NCI-H2029 treated with DMSO at 0.1 percent for 48 hours (cell line): ENCODE measurements at places on chromosomes 2 and 18.

DNA sequence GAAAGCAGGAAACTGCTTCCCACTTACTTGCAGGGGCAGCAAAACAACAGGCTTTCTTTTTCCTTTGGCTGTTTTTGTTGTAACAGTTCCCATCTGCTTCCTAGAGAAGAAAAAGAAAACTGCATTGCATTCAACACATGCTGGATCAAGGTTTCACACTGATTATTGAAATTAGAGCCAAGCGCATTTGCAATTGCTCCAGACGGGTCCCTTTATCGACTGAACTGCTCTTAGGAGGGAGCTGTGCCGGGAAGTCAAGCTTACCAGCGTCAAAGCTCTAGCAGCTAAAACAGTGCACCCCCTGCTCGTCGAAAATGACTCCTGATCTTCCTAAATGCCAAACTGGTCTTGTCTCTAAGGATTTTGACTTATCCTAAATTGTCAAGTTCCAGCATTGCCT, 164.0 kb upstream of the SESTD1 start:
- no peak for DNase-seq

DNA sequence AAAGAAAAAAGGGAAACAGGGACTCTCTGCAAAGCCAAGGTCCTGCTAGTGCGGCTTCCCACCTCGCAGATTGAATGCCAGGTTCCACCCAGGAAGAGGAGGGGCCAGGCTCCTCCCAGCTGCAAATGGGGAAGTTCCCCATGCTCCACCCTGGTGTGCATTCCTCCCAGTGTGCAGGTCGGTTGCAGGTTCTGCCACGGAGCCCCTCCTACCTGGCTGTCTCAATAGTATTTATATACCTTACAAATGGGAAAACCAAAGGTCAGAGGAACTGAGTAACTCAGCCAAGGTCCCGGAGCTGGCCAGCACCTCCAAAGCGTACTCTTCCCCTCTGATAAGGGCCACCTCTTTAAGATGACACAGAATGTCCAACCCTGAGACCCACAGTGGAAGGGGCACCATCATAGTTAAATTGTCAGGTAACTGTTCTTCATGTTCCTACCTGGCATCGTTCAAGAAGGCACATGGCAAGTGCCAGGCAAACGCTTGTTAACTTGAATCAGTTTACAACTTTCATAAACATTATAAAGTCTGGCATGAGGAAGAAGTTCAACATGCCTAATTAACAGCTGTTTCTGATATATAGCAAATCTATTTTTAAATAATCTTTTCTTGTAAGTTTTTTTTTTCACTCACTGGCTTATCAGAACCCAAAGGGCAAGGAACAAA, 35.5 kb downstream of the POU3F3 start:
- no peak for DNase-seq

DNA sequence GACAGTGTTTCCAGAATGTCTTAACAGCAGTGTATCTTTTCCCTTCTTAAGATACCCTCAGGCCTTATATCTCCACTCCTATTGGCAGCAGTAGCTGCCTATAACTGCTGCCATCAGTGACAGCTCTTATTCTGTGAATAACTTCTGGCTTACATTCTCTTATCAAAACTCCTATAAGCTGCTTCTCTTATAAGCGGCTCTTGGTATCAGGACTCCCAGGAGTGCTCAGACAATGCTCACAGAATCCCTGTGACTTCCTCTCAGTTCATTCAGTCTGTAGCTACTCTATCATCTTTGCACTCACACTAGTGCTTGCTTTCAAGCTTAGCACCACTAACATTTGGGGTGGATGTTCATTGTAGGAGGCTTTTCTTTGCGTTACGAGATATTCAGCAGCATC, 143.7 kb upstream of the CDH7 start:
- DNase-seq: no peak

GRCh38 chr18:46366751-46367376, 262.7 kb downstream of the HAUS1 start:
- DNase-seq: no peak

DNA sequence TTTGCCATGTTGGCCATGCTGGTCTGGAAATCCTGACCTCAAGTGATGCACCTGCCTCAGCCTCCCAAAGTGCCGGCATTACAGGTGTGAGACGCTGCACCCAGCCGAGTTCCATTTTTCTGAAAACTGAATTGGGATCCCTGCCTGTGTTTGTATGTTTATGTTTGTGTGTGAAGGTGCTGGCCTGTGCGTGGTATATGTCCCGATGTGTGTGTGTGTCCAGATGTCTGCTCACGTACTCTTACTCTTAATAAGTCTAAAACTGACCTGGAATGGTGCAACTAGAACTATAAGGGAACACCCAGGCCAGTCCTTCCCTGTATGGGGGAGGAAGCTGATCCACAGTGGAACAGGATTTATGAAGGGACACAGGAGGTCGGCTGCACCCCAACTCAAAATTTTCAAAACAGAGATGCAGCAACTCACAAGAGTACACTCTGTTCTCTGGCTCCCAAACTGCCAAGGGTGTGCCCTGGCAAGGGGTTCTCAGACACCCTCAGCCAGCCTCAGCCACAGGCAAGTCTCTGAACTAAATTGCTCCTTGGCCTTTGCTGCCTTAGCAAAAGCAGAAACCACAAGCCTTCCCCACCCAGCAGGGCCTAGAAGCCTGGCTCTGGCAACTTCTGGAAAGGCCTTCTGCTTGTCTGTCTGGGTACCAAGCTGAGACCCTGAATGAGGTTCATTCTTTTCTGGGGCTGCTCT, 36.5 kb downstream of the RHOB start:
- no peak for DNase-seq

GRCh38 chr18:63158676-63159291, 160.8 kb downstream of the BCL2 start:
- no peak for DNase-seq

GRCh38 chr18:79399275-79400081, 3.7 kb downstream of the NFATC1 start:
- no peak for DNase-seq

GRCh38 chr2:185668710-185669109, 69.9 kb upstream of the FSIP2 start:
- DNase-seq: no peak

DNA sequence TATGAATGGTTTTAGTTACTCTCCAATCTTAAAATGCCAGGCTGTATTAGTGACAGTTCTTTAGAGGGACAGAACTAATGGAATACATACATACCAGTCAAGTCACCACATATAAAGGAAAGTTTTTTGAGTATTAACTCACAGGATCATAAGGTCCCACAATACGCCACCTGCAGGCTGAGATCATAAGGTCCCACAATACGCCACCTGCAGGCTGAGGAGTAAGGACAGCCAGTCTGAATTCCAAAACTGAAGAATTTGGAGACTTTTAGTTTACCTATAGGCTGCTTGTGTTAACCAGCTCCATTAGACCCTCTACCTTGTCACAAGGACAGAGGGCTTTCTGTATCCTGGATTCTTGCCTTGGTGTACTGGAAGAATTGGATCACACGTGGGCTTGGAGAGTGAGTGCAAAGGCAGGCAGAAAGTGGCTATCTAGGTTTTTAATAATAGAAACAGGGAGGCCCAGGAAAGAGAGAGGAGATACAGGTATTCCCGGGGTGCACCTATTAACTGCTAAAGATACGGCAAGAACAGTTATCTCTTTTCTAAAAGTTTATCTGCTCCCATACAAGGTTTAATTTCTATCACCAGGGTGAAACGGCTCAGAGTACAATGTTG, 234.9 kb upstream of the CYRIA start:
- no peak for DNase-seq

DNA sequence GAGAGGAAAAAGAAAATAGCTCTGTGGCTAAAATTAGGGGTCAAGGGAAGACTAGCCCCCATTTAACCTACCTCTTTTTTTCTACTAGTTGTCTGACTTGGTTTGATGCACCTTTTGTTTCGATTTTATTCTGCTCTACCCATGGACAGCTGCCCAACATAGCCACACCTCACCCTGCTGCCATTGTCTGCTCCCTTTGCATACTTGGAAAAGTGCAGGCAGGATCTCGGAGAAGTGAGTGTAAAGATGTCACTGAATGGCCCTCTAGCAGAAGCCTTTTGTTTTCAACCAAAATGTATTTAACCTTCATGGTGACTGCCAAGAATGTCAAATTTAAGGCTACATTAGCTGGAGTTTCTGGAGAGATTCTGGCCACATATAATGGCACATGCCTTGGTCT, 62.9 kb downstream of the SETBP1 start:
- no peak for DNase-seq

DNA sequence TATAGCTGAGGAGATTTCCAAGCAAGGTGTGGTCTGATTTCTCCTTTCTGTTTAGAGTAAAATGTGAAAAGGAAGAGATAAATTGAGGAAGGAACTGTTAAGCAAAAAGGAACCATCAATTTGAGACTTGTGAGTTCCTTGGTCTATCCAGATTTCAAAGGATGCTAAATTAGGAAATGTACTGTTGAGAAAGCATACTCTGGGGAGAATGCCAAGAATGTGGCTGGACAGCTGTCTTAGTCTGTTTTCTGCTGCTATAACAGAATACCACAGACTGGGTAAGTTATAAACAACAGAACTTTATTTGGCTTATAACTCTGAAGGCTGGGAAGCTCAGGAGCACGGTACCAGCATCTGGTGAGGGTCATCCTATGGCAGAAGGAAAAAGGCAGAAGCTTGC, 1097.2 kb downstream of the TDRD15 start:
- DNase-seq: no peak

DNA sequence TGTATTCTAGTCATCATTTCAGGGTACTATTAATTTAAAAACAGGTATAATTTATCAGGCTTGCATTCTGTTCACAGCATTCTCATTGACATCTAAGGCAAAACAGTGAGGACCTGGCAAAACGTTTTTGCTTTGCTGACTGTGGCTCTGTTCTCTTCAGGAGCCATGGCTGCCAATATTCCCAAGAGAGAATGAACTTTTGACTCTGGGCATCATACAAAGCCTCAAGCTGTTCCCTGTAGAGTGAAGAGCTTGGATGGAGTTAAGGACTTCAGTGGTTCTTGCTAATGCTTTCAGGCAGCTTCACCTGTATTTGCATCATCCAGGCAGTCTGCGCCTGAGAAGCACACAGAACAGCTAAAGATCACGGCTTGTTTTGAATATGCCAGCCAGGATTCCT, 65.9 kb upstream of the CAVIN2 start:
- DNase-seq: no peak

GRCh38 chr18:48418539-48419276, 9.5 kb upstream of the ZBTB7C start:
- peak; percentile 62 for DNase-seq

GRCh38 chr2:12303181-12304030, 413.3 kb upstream of the TRIB2 start:
- no peak for DNase-seq

DNA sequence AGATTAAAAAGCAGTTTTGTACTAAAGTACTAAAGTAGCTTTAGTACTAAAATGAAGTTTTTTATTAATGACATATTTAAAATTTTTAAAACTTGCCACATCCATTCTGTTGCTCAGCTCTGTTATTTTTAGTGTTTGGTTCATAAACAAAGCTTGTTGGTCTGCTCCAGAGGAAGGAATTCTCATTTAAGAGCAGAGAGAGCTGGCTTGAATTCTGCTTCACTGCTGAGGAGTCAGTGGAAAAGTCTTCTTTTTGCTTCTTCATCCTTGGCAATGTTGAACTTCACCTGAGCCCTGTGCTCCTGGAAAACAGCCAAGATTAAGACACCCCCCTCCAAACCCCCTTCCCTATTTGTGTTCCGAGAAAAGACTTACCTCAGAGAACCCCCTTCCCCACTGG, 40.6 kb downstream of the TMEM87B start:
- no peak for DNase-seq
